ENCODE measurements at places on chromosomes 3 and 15.

GRCh38 chr3:25713341-25713985, 48.8 kb upstream of the TOP2B start:
- no peak for DNase-seq

- DNase-seq: no peak
Observed at GRCh38 chr3:64925575-64925974, 237.8 kb upstream of the ADAMTS9 start.

- DNase-seq: peak; percentile 62
Observed at GRCh38 chr3:111210003-111210711, 138.5 kb downstream of the NECTIN3 start.

GRCh38 chr15:48936666-48937065, 27.1 kb downstream of the SHC4 start:
- no peak for DNase-seq

DNA sequence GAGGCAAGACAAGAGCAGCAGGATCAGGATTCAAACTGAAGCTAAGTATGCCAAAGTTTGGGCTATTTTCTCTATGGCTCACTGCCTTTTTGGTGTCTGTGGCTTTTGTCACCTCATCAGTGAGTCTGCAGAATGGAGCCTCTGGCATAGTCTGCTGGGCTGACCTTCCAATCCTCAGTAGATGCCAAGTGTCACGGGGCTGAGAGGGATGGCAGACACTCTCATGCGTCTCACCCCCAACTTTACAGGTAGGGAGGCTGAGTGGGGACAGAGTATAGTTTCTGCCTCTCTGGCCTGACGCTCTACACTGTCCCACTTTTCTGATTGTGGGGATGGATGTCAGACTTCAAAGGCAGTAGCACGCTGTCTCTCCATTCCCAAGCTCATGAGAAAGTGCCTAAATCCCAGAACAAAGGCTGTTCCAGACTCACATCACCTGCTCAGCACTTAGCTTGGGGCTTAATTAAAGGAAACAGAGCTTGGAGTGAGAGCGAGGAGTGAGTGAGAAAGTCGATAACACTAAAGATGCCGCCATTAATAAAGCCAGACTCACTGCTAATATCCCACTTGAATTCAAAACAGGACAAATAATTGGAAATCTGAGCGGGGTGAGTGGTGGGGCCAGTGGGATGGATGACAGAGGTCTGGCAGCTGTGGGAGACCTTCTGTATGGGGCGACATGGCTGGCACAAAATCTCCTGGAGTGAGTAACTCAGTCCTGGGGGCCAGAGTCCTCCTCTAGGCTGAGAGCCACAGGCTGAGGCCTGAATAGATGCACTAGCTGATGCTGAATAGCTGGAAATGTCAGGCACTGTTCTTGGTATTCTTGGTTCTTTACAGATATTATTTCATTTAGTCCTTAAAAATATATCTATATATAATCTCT, 78.4 kb upstream of the MRPS22 start:
- no peak for DNase-seq

DNA sequence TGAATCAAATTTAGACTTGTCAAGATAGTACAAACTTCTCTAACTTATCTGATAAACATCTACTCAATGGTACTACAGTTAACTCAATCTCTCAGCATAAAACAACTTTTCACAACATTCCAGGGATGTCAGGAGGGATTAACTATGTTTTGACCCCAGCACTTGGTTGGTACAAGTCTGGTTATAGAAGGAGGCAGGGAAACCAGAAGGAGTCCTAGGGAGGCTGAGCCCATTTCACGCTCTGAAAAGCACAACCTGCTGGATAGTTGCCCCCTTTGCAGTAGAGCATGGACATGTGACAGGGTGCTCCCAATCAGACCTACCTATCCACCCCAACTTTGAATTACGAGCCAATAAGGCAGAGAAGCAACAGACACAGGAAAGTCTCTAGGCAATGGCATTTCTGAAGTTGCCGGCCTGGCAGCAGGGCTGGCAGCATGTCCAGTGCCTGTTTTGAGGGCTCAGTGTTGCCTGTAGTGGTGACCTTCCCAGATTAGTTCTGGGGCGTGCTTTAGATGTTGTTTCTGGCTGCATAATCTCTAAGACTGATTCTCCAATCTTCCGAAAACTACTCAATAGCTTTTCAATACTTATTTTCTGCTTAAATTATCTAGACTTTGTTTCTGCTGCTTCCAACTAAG, 8.2 kb downstream of the ANKUB1 start:
- peak; percentile 7 for DNase-seq

DNA sequence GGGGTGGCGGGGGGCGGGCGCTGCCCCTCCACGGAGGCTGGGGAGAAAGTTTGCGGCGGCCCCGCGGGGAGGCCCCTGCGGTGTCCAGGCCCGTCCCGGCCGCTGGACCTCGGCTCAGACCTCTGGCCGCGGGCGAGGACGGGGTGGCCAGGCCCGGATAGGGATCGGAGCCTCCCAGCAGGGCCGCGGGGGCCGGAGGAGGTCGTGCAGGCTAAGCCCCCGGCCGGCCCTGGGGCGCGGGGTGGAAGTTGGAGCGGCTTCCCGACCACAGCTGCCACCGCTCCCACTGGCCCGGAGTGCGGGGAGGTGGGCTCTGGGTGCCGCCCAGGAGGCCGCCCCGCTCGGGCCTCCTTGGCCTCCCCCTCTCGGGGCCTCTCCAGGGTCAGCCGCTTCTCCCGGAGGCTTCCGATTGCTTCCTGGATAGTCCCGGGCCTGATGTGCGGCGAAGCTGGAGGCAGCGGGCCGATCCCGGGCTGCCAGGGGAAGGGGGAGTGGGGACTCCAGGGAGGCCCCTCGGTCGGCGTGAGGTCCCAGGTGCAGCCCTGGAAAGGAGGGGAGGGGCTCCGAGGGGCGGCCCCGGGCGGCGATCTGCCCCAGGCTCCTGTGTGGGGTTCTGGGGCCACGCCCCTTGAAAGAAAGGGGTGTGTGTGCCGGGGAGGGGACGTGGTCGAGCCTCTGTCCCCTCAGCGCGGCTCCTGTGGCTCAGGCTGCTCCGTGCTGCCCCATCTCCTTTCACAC, 907 bp downstream of the PLXNA1 start:
- no peak for DNase-seq

DNA sequence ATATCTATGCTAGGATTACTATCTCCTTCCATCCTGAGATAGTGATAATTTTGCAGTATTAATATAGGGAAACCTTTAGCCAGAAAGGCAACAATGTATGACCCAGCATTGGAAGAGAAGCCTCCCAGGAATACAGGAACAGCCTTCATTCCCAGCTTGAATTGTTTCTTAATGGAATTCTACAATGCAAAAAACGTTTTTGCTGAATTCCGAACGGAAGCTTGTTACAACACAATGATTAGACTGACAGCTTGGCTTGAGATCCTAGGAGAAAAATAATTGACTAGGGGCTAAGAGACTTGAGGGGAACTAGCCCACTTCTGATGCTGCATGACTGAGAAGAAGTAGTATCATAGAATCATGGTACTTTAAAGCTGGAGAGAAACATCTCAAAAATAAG, 140.2 kb downstream of the RSL24D1 start:
- no peak for DNase-seq

DNA sequence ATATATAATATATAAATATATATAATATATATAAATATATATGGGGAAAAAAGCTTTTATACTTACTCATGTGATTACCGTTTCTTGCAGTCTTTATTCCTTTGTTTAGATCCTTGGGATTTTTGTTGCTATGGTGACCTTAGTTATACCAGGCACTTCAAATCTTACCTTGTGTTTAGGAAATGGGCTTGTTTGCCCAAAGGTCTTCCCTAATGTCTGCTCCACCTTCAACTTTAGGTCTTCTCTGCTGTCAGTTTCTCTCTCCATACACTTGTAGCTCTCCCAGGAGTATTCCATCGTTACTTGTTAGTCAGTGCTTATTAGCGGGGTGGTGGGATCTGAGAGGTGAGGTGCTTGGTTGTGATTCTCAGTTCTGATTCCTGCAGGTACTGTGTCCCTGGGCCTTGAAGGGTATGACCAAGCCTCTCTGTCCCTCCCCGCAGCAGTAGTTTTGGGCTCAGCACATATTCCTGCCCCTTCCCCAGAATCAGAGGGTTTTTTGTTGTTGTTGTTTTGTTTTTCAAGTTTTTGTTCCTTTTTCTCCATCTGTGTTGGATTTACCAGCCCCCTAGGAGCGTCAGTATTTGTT, 9.6 kb upstream of the LAMP3 start:
- no peak for DNase-seq

DNA sequence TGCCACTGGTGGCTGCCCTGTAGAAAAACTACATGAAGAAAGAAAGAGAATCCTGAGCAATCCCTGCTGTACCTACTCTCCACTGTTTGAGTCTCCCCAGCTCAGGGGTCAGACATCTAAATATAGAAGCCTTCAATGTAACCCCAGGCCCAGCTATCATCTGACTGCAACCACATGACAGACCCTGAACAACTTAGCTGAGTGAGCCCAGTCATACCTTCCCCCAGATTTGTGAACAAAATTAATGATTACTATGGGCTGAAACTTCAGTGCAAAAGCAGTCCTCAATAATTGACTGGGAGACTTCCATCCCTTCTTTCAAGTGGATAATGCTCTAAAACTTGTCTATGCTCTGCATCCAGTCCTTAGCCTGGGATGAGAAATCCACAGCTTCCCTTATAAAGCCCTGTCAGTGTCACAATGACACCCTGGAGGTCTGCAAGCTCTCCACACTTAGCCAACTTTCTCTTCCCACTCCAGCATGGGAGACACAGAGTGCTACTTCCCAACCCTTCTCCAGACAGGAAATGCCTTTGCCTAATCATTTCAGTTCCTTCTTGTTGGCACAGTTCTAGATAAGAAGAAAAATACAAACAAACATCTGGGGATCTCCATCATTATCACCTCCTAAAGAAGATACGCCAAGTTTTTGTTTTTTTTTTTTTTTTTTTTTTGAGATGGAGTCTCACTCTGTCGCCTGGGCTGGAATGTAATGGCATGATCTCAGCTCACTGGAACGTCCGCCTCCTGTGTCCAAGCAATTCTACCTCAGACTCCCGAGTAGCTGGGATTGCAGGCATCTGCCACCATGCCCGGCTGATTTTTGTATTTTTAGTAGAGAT, 198.5 kb upstream of the GADL1 start:
- DNase-seq: no peak

DNA sequence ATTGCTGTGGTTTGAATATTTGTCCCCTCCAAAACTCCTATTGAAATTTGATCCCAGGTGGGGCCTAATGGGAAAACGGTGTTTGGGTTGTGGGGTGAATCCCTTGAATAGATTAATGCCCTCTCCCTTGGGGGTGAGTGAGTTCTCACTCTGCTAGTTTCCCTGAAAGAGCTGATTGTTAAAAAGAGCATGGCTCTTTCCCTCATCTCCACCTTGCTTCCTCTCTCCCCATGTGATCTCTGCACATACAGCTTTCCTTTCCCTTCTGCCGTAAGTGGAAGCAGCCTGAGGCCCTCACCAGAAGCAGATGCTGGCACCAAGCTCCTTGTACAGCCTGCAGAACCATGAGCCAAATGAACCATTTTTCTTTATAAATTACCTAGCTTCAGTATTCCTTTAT, 394.9 kb upstream of the WNT5A start:
- no peak for DNase-seq

- no peak for DNase-seq
Observed at GRCh38 chr3:675846-676245, 417.0 kb upstream of the CNTN6 start.

DNA sequence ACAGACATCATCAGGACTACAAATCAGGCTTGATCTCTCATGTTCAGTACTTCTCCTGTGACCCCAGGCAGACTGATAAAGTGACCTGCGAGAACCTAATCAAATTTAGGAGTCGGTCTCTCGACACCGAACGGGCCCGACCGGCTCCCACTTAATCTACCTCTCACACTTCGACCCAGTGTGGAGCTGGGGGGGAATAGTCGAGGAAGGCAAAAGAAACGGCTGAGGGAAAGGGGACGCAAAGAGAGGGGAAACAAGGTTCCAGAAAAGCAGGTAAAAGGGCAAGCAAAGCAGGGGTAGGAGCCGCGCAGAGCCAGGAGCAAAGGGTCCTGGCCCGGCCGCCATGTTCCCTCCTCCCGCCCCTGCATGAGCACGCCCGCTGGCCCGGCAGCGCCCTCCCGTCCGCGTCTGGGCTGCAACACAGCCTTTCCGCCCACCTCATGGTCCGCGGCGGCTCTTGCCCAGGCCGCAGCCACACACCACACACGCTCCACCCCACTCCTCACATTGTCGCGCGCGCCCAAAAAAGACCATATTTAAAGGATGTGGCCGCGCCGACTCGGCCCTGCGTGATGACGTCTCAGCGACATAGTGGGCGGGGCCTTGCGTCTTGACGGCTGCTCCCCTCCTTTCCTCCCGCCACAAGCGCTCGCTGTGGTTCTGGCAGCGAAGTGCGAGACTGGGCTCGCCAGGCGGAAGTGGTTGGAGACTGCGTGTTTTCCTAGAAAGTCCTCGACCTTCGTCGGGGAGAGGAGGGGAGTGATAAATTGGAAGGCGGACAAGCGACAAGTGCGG, at the start of gene ICE2:
ICE2 (minus strand) TSS at position 577 of the 795 bp plus-strand sequence. CDS start 1,165 bp downstream, outside the sequence.
- DNase-seq: peak; percentile 89

GRCh38 chr3:177810162-177810623, 612.9 kb upstream of the TBL1XR1 start:
- peak; percentile 95 for DNase-seq

- DNase-seq: no peak
Observed at GRCh38 chr15:65377976-65378366, at the start of gene IGDCC3. Gene IGDCC3, minus strand, starts transcription at chr15:65378002. Its CDS starts 214 bp downstream, at chr15:65377788.

DNA sequence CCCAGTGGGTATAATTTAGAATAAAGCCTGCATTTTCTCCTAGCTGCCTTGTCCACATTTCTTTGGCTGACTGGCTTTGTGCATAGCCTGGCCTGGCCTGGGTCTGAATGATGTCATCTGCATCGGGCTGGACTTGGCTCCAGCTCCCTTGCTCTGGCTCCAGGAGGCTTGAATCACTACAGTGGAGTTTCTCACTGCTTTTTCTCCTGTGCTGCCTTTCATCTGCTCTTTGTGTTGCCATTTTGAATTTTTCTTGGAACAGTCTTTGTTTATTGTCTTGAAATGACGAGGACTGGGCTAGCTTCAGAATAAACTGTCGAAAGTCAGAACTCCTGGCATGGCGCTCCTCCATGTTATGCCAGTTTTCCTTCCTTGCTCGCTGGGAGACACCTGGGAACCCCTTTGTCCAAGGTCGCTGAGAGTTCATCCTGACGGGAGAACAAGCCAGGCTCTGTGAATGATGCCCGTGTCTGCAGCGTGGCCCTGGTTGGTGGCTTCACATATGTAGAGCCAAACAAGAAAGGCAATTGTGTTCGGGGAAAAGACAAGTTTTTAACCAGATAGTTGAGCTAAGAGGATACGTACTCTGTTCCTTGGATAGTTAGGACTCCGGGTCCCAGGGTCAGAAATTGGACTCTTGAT, 258.9 kb downstream of the PDZRN3 start:
- no peak for DNase-seq

- DNase-seq: peak; percentile 88
Observed at GRCh38 chr15:74384881-74385643, 17.6 kb upstream of the CYP11A1 start.

- no peak for DNase-seq
Observed at GRCh38 chr3:179454887-179455286, 3.6 kb upstream of the GNB4 start.

- DNase-seq: no peak
Observed at GRCh38 chr3:119700920-119701734, 1.7 kb upstream of the CFAP91 start.

All from PC-3 (cell line).